ENCODE measurements at places on chromosomes 12 and 14.

DNA sequence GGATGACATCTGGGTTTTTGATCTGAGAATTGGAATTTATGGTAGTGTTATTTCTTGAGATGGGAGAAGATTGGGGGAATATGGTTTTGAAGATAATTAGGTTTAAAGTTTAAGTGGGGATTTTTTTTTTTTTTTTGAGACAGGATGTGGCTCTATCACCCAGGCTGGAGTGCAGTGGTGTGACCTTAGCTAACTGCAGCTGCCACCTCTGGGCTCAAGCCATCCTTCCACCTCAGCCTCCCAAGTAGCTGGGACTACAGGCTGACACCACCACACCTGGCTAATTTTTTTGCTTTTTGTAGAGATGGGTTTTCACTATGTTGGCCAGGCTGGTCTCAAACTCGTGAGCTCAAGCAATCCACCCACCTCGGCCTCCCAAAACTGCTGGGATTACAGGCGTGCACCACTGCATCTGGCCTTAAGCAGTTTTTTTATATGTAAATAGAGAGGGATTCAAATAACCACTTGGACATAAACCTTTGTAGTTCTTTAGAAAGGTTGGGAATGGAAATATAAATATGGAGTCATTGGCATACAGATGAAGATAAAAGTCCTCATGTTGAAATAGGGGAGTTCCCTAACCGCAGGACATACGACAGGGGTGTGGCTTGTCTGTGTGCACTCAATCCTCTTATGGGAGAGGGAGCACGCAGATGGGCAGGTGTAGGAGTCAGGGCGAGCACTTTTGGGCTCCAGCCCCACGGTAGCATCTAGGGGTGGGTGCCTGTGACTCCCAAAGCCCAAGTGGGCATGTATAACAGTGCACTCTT lies 4.7 kb downstream of the LIN52 start:
- DNase-seq: no peak

GRCh38 chr14:61934385-61934784 lies 172.2 kb downstream of the SNAPC1 start:
- DNase-seq: no peak

DNA sequence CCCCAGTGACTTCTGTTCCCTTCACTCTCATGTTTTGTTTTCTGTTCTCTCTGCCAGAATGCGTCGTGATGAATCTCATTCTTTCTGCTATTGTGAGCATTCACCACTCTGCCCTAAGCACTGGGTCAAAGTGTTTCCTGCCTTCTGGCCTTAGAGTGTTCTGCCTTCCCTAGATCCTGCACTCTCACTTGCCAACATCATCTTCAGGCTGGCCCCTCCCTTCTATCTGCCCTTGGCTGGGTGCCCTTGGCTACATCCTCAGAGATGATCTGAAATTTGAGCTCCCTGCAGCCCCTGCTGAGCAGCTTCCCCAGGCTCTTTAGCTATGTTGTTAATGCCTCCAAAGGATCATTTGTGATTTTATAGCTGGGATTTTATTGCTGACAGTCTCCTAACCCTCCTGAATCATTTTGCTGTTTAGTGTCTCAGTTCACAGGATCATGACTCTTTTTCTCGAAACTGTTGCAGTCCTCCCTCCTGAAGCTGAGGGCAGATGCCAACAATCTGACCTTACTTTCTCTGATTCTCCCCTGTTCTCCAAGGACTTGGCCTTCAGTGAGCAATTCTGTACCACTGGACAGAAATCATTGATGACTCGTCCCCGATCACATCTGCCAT lies 4.5 kb downstream of the DHRS2 start:
- DNase-seq: peak; percentile 91

DNA sequence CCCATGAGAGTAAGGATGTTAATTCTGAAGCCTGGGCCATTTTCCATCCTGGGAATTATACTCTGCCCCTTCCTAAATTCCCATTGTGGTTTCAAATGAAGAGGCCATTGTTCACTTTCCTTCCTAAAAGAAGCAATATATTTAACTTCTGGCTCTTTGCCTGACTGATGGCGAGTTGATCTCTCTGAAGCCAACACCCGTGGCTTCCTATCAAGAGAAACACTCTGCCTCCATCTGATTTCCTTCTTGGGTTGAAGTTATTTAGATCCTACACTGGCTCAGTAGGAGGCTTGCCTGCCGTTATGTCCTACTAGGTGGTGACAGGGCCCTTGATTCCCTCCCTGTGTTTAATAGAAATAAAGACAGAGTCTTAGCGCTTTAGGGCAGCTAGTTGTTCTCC lies 97.4 kb downstream of the PRKCH start:
- peak; percentile 47 for DNase-seq

DNA sequence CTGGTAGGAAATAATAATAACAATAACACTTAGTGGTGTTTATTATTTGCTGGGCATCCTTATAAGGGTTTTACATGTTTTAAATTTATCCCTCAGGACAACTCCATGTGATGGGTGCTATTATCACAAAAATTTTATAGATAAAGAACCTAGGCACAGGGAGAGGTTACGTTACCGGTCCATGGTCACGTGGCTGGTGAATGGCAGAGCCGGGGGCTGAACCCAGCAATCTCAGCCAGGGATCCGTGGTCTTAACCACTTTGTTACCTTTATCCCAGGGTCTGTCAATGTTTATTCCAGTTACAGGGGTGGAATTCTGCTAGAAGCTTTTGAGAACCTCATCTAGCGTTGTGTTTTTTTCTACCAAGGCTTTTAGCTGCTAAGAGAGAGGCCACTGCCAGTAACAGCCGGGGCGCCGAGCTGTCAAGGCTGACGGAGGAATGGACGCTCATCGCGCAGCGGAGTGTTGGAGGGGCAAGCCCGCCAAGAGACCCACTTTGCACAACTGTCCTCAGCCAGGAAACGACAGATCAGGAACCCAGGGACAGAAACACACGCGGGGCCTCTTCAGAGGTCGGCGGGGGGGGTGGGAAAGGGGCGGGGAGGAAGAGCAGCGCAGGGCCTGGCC lies 418 bp downstream of the AMN1 start:
- peak; percentile 82 for DNase-seq

GRCh38 chr12:114986178-114986714 lies 302.3 kb upstream of the TBX3 start:
- no peak for DNase-seq

- DNase-seq: no peak
These were observed 481 bp downstream of the REC8 start for GRCh38 chr14:24172261-24172860.

DNA sequence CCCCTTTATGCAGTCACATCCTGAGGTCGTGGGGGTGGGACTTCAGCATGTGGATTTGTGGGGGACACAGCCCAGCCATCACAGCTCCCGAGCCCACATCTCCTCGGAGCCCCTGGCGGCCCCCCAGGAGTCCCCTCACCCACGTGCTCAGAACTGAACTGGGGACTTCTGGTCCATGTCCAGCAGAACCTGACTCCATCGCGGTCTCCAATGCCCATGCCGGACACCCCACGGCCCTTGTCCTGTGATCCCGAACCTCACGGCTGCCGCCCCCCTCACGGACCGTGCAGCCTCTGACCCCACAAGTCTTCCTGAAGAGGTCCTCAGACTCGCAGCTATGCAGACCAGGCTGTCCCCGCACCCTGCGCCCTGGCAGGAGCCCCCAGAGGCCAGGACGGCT lies 13.5 kb upstream of the FBRSL1 start:
- no peak for DNase-seq

DNA sequence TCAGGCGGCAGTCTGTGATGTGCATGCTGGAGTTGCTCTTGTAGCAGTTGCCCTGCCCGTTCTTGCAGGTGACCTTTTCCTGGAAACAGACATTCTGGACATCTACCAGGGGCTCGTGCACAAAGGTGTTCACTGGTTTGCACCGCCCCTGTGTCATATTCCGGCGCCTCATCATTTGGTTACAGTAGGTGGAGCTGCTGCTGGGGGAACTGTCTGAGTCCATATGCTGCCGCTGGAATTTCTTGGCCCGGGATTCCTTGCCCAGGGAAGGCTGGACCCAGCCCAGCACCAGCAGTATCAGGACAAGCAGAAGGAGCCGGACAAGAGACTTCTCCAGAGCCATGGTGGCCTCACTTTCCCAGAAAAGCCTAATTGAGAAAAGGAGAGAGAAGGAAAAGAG lies 918 bp downstream of the RNASE1 start:
- no peak for DNase-seq

- no peak for DNase-seq
These were observed 15.5 kb downstream of the SLC15A5 start for GRCh38 chr12:16261944-16262475.

DNA sequence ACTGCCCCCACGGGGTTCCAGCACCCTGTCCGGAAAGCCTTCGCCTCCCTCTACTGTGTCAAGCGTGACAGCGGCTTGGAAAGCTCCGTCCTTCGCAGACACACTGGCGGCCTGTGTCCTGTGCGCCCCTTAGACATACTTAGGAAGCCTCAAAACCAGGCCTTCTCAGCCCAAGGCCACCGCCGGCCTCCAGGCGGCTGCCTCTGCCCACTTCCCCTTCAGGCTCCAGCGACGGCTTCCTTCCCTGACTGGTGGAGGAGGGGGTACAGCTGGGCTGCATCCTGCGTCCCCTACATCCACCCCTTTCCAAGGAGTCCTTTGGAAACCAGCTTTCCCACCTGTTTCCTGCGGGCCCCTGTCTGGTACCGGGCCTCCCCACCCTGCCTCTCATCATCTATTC lies 2.5 kb upstream of the CACNA2D4 start:
- DNase-seq: no peak

GRCh38 chr14:90277581-90278198 lies 21.3 kb downstream of the PSMC1 start:
- no peak for DNase-seq

DNA sequence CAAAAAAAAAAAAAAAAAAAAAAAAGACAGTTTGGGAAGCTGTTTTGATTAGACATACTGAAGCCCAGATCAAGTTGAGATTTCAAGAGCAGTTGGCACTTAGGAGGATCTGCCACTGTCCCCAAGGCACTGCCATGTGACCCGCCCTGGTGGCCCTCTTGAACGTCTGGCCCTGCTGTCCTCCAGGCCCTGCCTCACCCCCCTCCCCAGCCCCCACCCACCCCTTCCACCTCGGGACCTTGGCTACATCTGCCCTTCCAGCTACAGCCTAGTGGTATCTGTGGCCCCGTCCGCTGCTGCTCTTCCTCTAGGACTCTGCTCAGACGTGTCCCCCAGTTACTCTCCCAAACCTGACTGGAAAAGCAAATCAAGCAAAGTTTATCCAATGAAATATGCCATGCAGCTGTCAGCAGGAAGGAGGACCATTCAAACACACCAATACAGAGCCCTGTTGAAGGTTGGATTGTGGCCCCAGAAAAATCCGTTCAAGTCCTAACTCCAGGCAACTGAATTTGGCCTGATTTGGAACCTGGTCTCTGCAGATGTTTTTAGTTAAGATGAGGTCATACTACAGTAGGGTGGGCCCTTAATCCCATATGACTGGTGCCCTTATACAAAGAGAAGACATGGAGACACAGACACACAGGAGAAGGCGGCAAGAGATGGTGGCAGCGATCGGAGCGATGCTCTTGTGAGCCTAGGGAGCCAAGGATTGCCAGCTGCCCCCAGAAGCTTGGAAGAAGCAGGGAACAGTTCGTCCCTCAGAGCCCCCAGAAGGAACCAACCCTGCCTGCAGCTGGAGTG lies 17.7 kb downstream of the SLC25A29 start:
- DNase-seq: no peak

DNA sequence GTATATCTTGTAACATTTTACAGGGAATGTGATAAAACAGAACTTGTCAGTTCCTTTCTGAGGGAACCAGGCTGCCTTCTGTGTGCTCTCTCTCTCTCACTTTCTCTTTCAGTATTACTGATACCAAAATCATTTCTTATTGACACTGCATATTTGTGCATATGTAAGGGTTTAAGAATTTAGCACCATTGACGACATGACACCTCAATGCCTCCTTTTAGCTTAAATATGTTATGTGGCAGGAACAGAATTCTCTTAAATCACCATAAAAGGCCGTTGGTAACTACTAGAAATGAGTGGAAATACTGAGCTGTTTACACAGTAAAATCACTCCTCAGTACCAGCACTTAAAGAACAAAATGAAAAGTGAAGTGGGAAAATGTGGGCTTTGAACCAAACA lies 457.7 kb upstream of the SYT1 start:
- DNase-seq: peak; percentile 65

GRCh38 chr14:32075672-32076277 lies 1.3 kb upstream of the ARHGAP5 start:
- DNase-seq: peak; percentile 88

DNA sequence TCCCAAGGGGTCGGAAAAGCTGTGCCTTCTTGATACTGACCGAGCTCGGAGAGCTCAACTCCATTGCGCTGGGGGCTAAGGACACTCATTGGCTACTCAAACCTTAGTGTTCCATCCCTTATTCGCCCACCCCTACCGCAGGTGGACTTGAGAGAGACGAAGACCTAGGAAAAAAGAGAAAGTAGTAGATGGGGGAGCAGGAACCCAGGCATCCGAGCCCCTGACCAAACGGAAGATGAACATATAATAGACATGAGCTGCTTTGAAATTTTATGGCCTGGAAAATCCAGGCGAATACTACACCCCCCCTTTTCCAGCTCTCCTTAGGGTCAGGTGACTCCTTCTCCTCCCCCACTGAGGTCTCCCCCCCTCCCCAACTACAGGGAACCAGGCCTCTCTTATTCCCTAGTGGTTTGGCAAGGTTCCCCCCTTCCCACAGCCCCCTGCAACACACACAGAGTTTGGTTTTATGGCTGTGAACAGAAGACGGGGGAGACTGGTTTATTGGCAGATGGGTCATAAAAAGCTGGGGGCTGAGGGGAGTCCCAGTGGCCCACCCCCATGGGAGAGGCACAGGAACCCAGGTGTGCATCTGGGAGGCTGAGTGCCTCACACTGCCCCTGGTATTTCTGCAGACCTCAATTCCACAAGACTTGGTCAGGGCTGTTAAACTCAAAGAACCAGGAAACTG lies 1.6 kb downstream of the GDF11 start:
- no peak for DNase-seq

DNA sequence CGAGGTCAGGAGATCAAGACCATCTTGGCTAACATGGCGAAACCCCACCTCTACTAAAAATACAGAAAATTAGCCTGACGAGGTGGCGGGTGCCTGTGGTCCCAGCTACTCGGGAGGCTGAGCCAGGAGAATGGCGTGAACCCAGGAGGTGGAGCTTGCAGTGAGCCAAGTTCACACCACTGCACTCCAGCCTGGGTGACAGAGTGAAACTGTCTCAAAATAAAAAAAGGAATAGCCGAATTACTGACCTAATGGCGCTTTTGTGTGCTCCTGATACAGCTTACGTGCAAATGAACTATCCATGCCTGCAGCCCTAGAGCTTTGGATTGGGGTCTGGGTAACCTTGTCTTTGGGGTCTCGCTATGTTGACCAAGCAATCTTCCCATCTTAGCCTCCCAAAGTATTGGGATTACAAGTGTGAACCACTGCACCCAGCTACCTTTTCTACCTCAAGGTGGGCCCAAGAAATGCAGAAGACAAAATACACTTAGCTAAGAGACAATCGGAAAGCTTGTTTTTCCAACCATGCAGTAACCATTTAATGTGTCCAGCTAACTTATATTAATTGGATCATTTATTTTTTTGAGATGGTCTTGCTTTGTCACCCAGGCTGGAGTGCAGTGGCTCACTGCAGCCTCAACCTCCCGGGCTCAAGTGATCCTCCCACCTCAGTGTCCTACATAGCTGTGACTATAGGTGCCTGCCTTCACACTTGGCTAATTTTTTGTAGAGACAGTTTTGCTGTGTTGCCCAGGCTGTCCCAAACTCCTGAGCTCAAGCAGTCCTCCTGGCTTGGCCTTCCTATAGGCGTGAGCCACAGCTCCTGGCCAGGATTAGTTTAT lies 5.5 kb downstream of the PABPN1 start:
- DNase-seq: no peak

- DNase-seq: no peak
These were observed 107.7 kb upstream of the SLC38A2 start for GRCh38 chr12:46480316-46480715.

Data from NCI-H2029 treated with DMSO at 0.1 percent for 48 hours (cell line).